ENCODE measurements at places on chromosomes 13 and 19.

DNA sequence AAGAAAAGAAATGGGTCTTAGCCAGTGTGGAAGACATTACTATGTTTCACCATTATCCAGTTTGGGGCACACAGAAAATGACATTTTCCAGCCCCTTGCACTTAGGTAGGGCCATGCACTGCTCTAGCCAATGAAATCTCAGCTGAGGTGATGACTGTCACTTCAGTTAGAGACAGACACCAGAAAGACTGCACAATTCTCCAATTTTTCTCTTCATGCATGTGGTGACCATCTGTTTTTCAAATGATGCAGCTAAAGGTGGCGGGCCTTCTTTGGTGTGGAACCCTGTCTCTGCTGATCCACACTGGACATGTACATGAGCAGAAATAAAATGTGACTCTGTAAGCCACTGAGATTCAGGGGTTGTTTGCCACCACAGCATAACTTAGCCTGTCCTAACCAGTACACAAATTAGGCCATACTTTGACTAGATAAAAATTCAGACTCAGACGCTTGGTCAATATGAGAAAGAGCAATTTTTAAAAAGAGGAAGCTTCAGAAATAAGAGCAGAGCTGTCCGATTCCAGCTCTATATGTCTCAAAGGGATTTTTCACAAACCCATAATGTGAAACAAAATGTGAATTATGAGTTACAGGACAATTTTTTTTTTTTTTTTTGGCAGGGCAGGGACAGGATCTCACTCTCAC lies 6.7 kb downstream of the ZNF565 start:
- DNase-seq: no peak

DNA sequence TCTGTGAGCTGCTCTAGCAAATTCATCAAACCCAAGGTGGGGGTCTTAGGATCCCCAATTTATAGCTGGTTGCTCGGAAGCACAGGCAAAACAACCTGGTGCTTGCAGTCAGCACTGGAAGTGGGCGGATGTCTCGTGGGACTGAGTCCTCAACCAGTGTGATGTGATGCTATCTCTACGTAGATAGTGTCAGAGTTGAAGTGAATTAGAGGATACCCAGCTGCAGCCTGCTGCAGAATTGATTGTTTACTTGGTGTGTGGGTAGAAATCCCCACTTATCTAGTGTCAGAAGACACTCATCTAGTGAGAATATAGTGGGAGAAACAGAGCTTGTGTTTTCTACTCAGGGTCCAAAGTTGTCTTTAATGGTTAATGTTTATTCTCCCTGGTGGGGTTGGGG lies 63.3 kb downstream of the CBY2 start:
- DNase-seq: no peak

GRCh38 chr13:112768795-112769481 lies 79.1 kb downstream of the ATP11A start:
- DNase-seq: no peak

- DNase-seq: no peak
Observed at GRCh38 chr13:39322836-39323585, 280.0 kb downstream of the LHFPL6 start.

DNA sequence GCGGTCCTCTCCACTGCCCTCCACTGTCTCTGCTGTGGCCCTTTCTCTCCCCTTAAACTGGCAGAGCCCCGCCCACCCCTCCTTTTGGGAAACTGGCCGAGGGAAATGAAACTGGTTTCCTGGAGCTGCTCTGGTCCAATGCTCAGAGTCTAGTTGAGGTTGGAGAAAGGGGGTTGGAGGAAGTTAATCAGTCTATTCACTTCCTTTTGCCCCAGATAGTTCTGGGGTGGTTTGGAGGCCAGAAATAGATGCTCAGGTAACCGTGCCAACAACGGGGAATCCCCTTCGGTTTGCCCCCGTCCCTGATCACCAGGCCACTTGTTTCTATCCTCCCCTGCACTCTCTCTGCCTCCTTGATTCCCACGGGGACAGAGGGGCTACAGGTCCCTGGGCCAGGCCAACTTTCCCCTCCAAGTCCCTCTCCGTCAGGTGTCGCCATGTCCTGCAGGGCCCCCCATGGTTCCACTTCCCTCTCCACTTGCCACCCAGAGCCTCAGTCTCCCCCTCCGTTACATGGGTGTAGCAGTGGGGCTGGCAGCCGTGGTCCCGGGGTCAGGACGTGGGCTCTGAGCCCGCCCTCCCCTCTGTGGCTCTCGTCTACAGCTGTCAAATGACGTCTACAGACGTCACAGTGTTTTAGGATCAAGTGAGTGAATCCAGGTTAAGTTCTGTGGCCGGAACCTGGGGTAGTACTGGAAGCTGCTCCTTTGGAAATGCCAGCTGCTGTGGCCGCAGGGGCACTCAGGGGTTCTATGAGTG lies at the start of gene IL4I1:
TSS of gene IL4I1 (minus strand) at position 25 of the 759 bp plus-strand sequence. CDS start 727 bp downstream, outside the sequence.
- peak; percentile 64 for DNase-seq

Measured in activated CD4-positive, CD25-positive, alpha-beta regulatory T cell treated with anti-CD3 and anti-CD28 coated beads, Interleukin-2, amount 50 U/mL, for 72 hours (primary cell).